ENCODE measurements at places on chromosomes 4 and X. TPM values are rescaled to one million over a fixed set of nuclear protein-coding genes. Genes with fewer than 3 reads are reported as not detected.

The SCFD2 gene
- 10.1 TPM for total RNA-seq

The GPC4 gene
- total RNA-seq = 416 TPM

The STARD8 gene
- total RNA-seq = 0.39 TPM

The USP26 gene
- not detected for total RNA-seq

The GABRG1 gene
- 0.11 TPM for total RNA-seq

The WDR13 gene
- total RNA-seq = 30.0 TPM

The SORCS2 gene
- 0.72 TPM for total RNA-seq

The TNIP3 gene
- total RNA-seq = not detected

The CCKAR gene
- not detected for total RNA-seq

The SPANXA1 gene
- total RNA-seq = not detected

The NPY1R gene
- 24.0 TPM for total RNA-seq

The SPON2 gene
- total RNA-seq = 1.7 TPM

The SUPT20HL1 gene
- not detected for total RNA-seq

The ARSJ gene
- total RNA-seq = 1.1 TPM

The GYPE gene
- total RNA-seq = not detected

The ADRA2C gene
- 8.6 TPM for total RNA-seq

The RAB9B gene
- 0.15 TPM for total RNA-seq

The FABP2 gene
- not detected for total RNA-seq

The PABPC4L gene
- total RNA-seq = 2.2 TPM

The INTS6L gene
- 7.4 TPM for total RNA-seq

The CSAG3 gene
- total RNA-seq = not detected

The ZCCHC13 gene
- total RNA-seq = not detected

The SOX3 gene
- 8.5 TPM for total RNA-seq

The CYBB gene
- total RNA-seq = 0.04 TPM

The KLHL4 gene
- 22.4 TPM for total RNA-seq

The PABPC1L2A gene
- total RNA-seq = 0.35 TPM

The TMEM154 gene
- 0.77 TPM for total RNA-seq

The HTN3 gene
- not detected for total RNA-seq

The FGFR3 gene
- 75.7 TPM for total RNA-seq

The TMSB15B gene
- total RNA-seq = 11.1 TPM

All from H9 (cell line).